ENCODE measurements at places on chromosomes 12 and 14.

DNA sequence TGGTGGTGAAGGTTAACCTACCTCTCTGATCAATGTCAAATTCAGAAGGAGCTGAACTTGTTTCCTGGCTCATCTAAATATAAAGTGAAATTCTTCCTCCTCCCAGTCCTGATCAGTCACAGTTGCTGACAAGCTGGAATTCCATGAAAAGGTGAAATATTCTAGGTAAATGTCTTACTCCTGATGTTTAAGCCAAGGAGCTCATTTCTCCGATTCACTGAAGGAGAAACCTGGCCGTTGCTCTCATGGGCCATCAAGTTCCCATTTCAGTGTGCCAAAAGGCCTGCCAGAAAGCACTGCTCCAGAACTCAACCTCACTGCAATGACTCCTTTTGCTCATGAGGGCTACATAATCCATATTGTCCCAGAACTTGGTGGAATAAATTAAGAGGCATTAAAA is 707.5 kb downstream of the GALC start:
- DNase-seq = no peak

- DNase-seq = no peak
Measured at GRCh38 chr14:75959031-75959430, 22.8 kb downstream of the TGFB3 start.

GRCh38 chr14:80325688-80326087 is 114.4 kb upstream of the DIO2 start:
- no peak for DNase-seq

- DNase-seq = no peak
Measured at GRCh38 chr12:53664936-53665335, 10.9 kb downstream of the ATP5MC2 start.

DNA sequence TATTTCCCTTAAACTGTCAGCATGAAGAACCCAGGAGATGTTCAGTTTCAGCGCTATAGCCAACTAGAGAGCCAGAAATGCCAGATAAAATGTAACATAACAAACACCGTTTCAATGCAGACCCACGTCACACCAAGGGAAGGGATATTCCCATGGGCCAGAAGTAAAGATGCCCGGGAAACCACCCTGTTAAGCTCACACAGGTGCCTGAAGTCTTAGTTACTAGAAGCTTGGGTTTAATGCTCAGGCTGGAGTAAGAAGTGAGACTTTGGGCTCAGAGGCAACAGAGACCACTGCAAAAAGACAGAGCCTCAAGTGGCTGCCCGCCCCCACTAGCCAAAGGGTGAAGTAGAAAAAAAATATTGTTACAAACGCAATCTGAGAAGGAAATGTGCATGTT is 52.3 kb downstream of the SYNE3 start:
- DNase-seq = no peak

DNA sequence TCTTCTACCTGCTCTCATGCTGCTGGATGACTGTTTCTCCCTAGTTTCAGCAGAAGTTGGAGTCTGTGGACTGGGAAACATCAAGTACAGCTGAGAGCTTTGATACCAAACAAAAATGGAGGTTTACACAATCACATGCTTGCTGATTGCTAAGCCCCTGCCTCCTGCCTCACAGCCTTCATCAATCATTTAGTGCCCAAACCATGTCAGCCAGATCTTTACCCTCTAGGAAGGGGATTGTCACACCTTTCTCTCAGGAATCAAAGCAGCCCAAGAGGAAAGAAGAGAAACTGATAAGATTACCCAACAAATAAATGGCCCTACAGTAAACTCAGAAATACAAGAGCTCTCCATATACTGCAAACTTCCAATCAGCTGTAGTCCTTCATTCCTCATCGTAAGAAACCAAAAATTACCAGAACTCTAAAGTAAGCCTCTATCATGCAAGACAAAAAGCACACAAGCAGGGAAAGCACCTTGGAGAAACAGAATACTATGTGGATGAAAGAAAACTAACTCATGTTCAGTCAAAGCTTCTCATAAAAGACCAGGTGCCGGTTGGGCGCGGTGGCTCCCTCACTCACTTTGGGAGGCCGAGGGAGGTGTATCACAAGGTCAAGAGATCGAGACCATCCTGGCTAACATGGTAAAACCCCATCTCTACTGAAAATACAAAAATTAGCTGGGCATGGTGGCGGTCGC is 63.6 kb upstream of the RESF1 start:
- DNase-seq = no peak

- no peak for DNase-seq
Measured at GRCh38 chr12:62021808-62022207, 238.4 kb upstream of the USP15 start.

GRCh38 chr12:112409064-112409905 is at the start of gene RPL6:
RPL6 (minus strand) TSS chr12:112409605; CDS start chr12:112408656, 949 bp downstream.
- DNase-seq = peak; percentile 90

DNA sequence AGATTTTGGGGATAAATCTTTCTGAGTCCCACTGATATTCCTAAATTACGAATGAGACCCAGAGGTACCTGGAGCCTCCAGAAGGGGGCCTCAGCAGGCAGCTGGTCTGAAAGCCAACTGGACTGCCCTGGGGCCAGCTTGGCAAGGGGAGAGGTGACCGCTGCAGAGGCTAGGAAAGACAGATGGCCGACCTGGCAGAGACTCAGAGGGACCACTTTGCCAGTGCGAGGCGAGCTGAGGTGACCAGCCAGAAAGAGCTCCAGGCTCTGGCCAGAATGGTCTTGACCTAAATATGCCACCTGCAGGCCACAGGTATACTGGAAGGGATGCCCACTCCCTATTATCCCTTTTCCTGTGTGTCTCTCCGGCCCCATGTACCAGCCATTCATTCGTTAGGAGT is 256.8 kb upstream of the GARIN6 start:
- DNase-seq = no peak

- DNase-seq = no peak
Measured at GRCh38 chr14:100155756-100156616, 3.5 kb downstream of the DEGS2 start.

- DNase-seq = no peak
Measured at GRCh38 chr12:24191117-24191516, 241.6 kb upstream of the SOX5 start.

DNA sequence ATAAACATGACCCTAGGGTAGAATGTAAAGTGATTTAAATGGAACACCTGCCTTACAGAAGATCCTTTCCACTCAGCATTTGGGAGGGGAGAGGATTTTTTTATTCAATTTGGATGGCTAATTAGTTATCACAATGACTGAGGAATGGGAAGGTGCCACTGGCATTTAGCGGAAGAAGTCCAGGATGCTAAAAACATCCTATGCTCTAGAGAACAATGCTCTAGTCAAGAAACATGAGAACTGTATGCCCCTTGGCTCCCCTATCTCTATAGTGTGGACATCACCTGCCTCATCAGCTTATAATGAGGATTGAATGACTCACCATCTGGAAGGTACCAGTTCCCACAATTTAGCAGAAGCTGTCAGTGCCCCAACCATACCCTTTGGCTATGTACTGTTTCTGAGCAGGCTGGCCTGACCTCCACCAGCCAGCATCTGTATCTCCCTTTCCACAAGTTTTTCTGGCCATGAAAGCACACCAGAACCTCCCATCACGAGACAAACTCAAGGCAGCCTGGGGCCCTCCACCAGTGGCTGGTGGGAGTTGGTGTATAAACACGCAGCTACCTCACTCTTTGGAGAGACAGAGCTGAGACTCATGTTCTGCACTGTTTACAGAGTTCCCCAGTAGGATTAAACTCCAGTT is 109.7 kb upstream of the VASH1 start:
- DNase-seq = no peak

- no peak for DNase-seq
Measured at GRCh38 chr12:100895192-100895591, 100.6 kb downstream of the ANO4 start.

DNA sequence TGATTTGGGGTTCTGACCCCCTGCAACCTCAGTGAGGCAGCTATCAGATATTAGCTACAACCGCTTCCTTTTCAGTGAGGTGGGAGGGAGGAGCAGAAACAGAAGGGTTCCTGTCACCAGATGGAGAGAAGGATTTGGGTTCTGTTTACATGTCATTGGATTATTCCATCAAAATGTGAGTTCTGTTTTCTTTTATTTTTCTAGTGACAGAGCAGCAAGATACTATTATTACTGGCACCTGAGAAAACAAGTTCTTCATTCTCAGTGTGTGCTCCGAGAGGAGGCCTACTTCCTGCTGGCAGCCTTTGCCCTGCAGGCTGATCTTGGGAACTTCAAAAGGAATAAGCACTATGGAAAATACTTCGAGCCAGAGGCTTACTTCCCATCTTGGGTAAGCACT is 52.8 kb downstream of the FRMD6 start:
- no peak for DNase-seq

- no peak for DNase-seq
Measured at GRCh38 chr12:90543841-90544240, 411.1 kb downstream of the CCER1 start.

DNA sequence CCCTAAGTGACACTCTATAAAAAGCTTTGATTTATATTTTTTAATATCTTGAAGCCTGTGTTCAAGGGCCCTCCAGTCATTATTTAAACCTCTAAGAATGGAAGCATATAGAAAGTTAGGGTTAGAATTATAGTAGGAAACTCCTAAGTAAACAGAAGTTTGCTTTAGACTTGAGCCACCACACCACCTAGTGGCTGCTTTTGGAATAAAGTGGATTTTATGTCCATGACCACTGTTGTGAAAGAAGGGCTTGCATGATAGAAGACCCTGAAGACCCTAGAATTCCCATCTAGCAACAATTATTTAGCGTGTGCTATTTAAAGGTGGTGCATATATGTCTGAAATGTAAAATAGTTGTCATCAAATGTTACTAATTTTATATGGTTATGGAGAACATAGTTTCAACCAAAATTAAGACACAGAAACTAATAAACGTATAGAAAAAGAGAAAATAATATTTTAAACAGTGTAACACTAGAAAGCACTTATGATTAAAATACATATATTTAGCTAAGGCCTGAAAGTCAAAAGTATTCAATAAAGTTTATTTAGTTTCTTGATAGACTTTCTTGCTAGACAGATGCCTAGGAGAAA is 21.3 kb downstream of the LRRIQ1 start:
- peak; percentile 24 for DNase-seq

- DNase-seq = no peak
Measured at GRCh38 chr12:124946447-124946793, 32.0 kb upstream of the UBC start.

DNA sequence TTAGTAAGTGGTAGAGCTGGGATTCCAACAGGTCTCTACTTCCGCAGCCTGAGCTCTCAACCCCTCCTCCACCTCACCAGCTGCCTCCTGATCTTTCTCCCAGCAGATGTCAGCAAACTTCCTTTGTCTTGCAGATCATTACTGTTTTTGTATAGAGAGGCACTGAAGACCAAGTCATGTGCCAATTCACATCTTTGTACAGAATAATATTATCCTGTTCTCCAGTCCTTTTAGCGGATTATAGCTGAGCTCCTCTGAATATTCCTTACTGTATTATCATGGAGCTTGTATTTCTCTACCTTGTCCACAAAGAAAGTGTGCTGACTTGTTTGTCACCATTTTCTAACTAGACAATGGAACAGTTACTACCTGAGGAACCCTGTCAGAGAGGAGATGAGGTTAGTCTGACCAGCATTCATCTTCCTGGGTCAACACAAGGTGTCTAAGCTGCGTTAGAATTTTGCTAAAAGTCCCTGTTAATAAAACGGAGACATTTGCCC is 142.3 kb upstream of the ARHGAP5 start:
- no peak for DNase-seq

DNA sequence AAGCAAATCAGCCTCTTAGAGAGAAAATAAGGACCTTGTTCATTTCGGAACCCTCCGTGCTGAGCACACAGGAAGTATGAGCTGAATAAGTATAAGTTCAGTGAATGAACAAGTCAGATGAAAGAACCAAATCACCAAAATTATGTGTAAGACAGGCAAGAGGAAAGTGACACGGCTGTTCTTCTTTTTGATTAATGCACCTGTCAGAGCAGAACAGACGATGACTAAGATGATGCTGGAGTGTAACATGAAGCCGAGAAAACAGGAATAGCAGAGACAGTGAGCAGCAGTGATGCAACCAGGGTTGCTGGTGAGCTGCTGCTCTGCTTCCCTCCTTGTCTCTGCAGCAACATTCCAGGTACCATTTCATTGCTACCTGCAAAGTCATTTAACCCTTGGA is 861.1 kb downstream of the GALC start:
- no peak for DNase-seq
